ENCODE measurements at places on chromosomes 4 and X. TPM values are rescaled to one million over a fixed set of nuclear protein-coding genes. Genes with fewer than 3 reads are reported as not detected.

The SOWAHD gene
- total RNA-seq, result not detected

The BEND2 gene
- not detected for total RNA-seq

The NIPAL1 gene
- total RNA-seq, result 1.6 TPM

The CDS1 gene
- total RNA-seq, result under 0.01 TPM

The FGF5 gene
- 6.1 TPM for total RNA-seq

The ARX gene
- total RNA-seq, result not detected

The CHIC1 gene
- 10.4 TPM for total RNA-seq

The TBC1D8B gene
- 13.8 TPM for total RNA-seq

The TEX13D gene
- total RNA-seq, result not detected

The G6PD gene
- 128 TPM for total RNA-seq

The FAM9B gene
- total RNA-seq, result not detected

The MFAP3L gene
- total RNA-seq, result 0.86 TPM

The ATP2B3 gene
- not detected for total RNA-seq

The GPR173 gene
- 3.9 TPM for total RNA-seq

The C4orf36 gene
- total RNA-seq, result 1.3 TPM

The GAGE12F gene
- total RNA-seq, result not detected

The SPINK2 gene
- total RNA-seq, result not detected

The TRIM60 gene
- 0.32 TPM for total RNA-seq

The UBA6 gene
- total RNA-seq, result 88.1 TPM

The CT83 gene
- total RNA-seq, result not detected

The EVC gene
- 54.4 TPM for total RNA-seq

The RHOH gene
- total RNA-seq, result under 0.01 TPM

The ZDHHC15 gene
- total RNA-seq, result under 0.01 TPM

The ADD1 gene
- total RNA-seq, result 212 TPM

The RNF150 gene
- 12.2 TPM for total RNA-seq

The CLGN gene
- total RNA-seq, result 1.6 TPM

The PF4V1 gene
- total RNA-seq, result not detected

The XAGE2 gene
- not detected for total RNA-seq

The MUC7 gene
- total RNA-seq, result not detected

The C4orf51 gene
- not detected for total RNA-seq

The CXCL9 gene
- not detected for total RNA-seq

The FGD1 gene
- total RNA-seq, result 11.0 TPM

The PAGE5 gene
- not detected for total RNA-seq

The USP17L11 gene
- not detected for total RNA-seq

The EXOC1L gene
- not detected for total RNA-seq

The SHISA3 gene
- total RNA-seq, result not detected

The TTC29 gene
- total RNA-seq, result under 0.01 TPM

The GSTCD gene
- 11.0 TPM for total RNA-seq

The HPSE gene
- total RNA-seq, result 0.43 TPM

The CXCL6 gene
- total RNA-seq, result 0.64 TPM

The SSX5 gene
- not detected for total RNA-seq

The EGFL6 gene
- 0.32 TPM for total RNA-seq

The KLB gene
- not detected for total RNA-seq

The CENPVL2 gene
- total RNA-seq, result not detected

The ANOS1 gene
- total RNA-seq, result 1.9 TPM

The AFM gene
- not detected for total RNA-seq

Measured in fibroblast of villous mesenchyme (primary cell).